ENCODE measurements at places on chromosomes 12 and 14.

GRCh38 chr12:24943947-24944600 is 4.8 kb downstream of the BCAT1 start:
- DNase-seq, result no peak

- no peak for DNase-seq
Measured at GRCh38 chr14:61174441-61174891, 106.7 kb downstream of the TMEM30B start.

GRCh38 chr14:64422756-64423155 is 34.6 kb downstream of the MTHFD1 start:
- DNase-seq, result no peak

GRCh38 chr12:60279221-60279620 is 683.4 kb downstream of the SLC16A7 start:
- no peak for DNase-seq

- no peak for DNase-seq
Measured at GRCh38 chr14:66101662-66102061, 384.5 kb upstream of the CCDC196 start.

- no peak for DNase-seq
Measured at GRCh38 chr12:105741786-105742566, 396.8 kb downstream of the NUAK1 start.

DNA sequence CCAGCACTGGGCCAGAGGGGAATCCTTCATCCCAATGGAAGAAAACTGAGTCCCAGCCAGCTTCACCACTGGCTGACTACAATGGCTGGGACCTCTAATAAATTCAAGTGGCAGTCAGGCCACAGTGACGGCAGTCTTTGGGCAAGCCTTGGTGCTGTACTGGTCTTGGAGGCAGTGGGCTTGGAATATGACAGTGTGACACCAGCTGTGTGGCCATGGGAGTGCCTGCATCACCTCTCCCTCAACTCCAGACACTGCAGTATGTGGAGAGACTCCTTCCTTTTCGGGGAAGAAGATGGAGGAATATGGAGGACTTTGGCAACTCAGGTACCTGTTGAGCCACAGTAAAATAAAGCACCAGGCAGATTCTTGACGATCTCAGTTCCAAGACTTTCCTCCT is 16.0 kb upstream of the CD163L1 start:
- no peak for DNase-seq

- no peak for DNase-seq
Measured at GRCh38 chr12:95896846-95897245, 38.1 kb downstream of the SNRPF start.

GRCh38 chr12:106084014-106084671 is 54.6 kb downstream of the NUAK1 start:
- DNase-seq, result no peak

- no peak for DNase-seq
Measured at GRCh38 chr12:49105504-49106084, 5.1 kb downstream of the LMBR1L start.

DNA sequence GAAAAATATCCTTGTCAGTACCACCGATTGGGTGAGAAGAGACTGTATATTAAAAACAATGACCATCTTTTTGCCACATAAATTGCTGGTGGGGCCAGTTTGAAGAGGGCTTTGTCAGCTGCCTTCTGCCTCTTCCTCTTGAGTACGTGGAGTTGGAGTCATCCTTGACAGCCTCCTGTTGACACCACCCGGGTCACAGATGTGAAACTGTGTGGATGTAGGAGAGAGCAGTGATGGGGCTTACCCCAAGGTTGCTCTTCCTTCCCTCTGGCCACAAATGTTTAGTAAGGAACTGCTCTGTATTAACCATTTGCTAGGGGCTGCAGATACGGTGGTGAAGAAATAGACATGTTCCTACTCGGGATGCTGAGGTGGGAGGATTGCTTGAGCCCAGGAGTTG is 12.2 kb downstream of the PTPN11 start:
- no peak for DNase-seq

GRCh38 chr12:72230589-72230988 is 41.6 kb upstream of the TRHDE start:
- no peak for DNase-seq

GRCh38 chr12:7161327-7161726 is 28.2 kb upstream of the PEX5 start:
- DNase-seq, result no peak

DNA sequence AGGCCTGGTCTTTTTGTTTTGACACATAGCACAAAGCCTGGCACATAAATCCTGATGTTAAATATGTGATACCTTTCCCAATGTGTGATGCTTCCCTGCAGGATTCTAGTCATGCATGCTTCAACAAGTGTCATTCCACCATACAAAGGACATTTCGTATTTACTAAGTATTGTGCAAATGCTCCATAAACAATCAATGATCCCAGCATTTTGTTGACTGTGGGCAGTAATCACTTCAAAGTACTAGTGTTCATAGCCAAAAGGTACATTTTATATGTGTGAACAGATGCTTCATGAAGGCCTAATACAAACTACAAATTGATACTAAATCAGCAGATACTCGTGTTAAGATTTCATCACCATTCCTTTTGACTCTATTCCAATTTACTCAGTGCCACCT is 4.4 kb downstream of the CCNB1IP1 start:
- DNase-seq, result no peak

GRCh38 chr14:69066396-69067171 is 86.3 kb downstream of the DCAF5 start:
- no peak for DNase-seq

DNA sequence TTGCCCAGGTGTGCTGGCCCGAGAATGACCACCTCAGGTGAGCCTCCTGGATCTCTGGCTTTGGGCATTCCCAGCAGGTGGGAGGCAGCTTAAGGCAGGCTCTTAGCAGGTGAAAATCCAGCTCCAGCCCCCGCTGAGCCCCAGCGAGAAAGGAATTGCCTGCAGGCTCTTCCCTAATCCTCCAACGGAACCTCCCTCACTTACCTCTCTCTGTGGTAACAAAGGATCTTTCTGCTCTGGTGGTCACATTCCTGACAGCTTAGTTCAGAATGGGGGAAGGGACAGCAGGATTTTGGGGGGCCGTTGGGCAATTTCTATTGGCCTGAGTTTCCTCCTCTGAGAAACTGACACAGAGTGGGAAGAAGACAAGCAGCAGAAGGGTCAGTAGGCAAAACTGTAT is 116.0 kb upstream of the LHX5 start:
- no peak for DNase-seq

DNA sequence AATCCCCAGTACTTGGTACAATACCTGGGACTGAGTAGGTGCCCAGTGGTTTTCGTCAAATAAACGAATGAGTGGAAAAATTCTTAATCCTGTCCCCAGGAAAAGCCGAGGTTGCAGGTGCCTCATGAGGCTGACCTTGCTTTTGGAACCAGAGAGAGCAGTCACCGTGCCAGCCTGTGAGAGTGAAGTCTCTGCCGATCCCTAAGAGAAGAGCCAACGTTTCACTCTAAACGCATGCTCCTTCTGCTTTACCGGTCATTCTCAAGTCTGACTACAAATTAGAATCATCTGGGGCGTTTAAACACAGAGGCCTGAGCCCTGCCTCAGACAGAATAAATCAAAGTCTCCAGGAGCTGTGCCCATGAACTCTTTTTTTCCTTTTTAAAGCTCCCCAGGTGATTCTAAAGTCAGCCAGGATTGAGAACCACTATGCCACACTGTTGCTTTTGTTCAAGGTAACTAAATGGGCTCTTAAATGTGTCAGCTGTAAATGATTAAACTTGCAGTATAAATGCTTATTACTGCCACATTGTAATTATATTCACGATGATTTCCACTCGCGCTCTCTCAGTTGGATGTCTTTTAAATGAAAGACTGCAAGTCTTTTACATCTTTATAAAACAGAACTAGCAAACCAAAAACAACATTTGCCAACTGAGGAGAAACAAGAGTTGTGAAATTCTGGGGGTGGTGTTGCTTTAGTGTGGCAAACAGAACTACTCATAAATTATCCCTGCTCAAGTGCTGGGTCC is 26.9 kb downstream of the TCP11L2 start:
- DNase-seq, result no peak

- DNase-seq, result no peak
Measured at GRCh38 chr14:37466623-37467088, 128.4 kb downstream of the FOXA1 start.

DNA sequence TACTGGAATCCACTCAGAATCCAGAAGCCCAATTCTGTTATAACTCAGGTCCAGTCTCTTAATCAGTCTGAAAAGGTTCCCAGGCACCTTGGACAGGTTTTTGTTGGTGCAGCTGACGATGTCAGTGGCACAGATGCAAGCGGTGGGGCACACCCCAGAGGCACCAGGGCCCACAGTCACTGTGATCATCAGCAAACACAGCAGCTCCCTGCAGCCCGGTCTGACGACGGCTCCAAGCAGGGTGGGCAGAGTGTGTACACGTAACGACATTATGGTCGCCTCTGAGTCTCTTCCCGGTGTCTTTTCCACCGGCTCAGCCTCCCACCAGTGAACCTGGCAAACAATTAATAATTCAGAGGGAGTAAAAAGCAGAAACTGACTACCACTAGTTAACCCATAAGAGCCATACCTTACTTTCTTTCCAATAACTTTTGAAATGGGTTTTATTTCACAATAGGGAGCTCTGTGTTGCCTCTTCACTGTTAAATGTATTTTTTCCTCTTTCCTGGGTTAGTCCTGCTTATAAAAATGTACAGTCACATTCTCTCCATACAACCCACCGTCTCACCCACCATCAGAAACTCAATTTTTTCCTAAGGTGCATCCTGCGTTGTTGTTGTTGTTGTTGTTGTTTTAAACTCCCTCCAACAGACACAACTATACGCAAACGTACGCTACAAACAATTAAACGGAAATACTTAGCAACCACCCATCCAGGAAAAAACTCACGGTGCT is 521 bp upstream of the PCED1B start:
- DNase-seq, result no peak

DNA sequence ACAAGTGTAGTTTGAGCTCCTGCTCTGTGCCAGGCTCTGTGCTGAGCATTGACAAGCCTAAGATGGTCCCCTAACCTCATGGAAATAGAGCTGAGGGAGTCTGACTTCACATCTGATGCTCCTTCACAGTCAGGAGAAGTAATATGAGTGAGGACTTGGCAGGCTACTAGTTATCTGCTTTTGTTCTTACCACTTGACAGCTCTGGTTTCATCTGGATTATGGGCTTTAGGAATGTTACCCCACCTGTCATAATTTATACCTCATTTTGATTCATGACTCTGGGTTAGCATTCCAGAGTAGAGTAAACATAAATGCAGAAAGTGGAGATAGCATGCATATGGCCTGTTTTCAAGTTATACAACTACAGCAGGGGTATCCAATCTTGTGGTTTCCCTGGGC is 40.5 kb downstream of the ATP6V1D start:
- DNase-seq, result no peak

- DNase-seq, result no peak
Measured at GRCh38 chr12:42790761-42791151, 201.2 kb upstream of the PRICKLE1 start.

DNA sequence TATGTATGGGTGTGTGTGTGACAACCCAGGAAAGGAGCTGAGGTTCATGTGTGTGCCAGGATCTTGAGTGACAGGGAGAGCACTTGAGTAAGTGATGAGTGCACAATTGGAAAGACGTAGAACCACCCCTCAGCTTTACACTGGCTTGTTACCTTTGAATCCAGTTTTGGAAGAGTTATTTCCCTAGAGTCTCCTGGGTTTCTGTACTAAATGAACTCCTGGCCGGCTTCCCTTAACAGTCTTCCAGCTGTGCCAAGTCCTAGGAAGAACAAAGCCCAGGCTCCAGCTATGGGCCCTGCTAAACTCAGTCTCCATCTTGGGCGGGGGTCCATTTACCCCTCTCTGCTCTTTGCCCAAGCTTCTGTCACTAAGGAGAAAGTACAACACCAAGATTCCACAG is 19.7 kb upstream of the NR1H4 start:
- no peak for DNase-seq

DNA sequence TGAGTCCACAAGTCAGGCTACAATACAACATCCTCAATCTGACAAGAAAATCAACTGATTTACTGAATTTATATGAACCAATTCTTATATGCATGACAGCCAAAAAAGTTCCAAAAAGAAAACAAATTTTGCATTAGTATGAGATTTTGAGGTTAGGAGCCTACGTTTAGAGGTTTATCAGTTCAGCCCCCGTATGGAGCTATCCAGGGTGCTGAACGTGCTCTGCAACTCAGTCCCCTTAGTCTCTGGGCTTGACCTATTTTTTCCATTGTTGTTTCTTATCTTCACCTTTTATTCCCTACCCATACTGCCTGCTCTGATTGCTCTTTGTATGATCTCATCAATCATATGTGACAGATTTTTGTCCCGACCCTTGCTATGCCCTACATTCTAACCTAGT is 693.0 kb downstream of the NRXN3 start:
- no peak for DNase-seq
